A549 treated with dexamethasone at 1 μM for 4 hours (cell line): ENCODE measurements at places on chromosomes 2 and 18. TPM values are rescaled to one million over a fixed set of nuclear protein-coding genes. Genes with fewer than 3 reads are reported as not detected.

RMDN2 gene
- 4.8 to 5.5 TPM (median 5.0 TPM) in 5 replicates for total RNA-seq

NPHP1 gene
- 6.1 to 8.2 TPM (median 6.5 TPM) in 5 replicates for total RNA-seq

LIMS3 gene
- total RNA-seq: not detected in 5 replicates

CYP27A1 gene
- 0.15 to 0.18 TPM (median 0.18 TPM) in 5 replicates for total RNA-seq

IL1A gene
- 0.18 to 0.50 TPM (median 0.29 TPM) in 5 replicates for total RNA-seq

IHH gene
- 0.38 to 0.77 TPM (median 0.54 TPM) in 5 replicates for total RNA-seq

DCDC2C gene
- total RNA-seq: 0.26 to 0.67 TPM (median 0.28 TPM) in 5 replicates

CRYGD gene
- not detected in 5 replicates for total RNA-seq

ERICH2 gene
- not detected in 5 replicates for total RNA-seq

BUB1 gene
- total RNA-seq: 35.9 to 45.1 TPM (median 38.9 TPM) in 5 replicates

MYO5B gene
- 6.9 to 8.7 TPM (median 7.3 TPM) in 5 replicates for total RNA-seq

CHRNG gene
- total RNA-seq: not detected in 5 replicates

NEU2 gene
- not detected in 5 replicates for total RNA-seq

CIB4 gene
- total RNA-seq: 0.20 to 0.42 TPM in 2 of 5 replicates, not detected in the others

OSGEPL1 gene
- total RNA-seq: 3.8 to 4.7 TPM (median 4.3 TPM) in 5 replicates

XDH gene
- total RNA-seq: 0.83 to 1.6 TPM (median 1.1 TPM) in 5 replicates

PSD4 gene
- 11.2 to 15.2 TPM (median 14.4 TPM) in 5 replicates for total RNA-seq

IL1F10 gene
- not detected in 5 replicates for total RNA-seq

GATA6 gene
- total RNA-seq: 0.86 to 1.8 TPM (median 1.5 TPM) in 5 replicates

PPP1R1C gene
- total RNA-seq: 1.1 to 2.3 TPM (median 1.5 TPM) in 5 replicates

FNDC4 gene
- 3.8 to 5.3 TPM (median 4.5 TPM) in 5 replicates for total RNA-seq

CCL20 gene
- total RNA-seq: 3.0 to 6.9 TPM (median 3.9 TPM) in 5 replicates

TACR1 gene
- total RNA-seq: 0.04 to 0.14 TPM (median 0.08 TPM) in 4 of 5 replicates, not detected in the other

HNMT gene
- total RNA-seq: 0.41 to 1.1 TPM (median 0.92 TPM) in 5 replicates

MTLN gene
- 111 to 132 TPM (median 118 TPM) in 5 replicates for total RNA-seq

SULT1C3 gene
- not detected in 5 replicates for total RNA-seq

TMEM247 gene
- total RNA-seq: not detected in 5 replicates

HSBP1L1 gene
- total RNA-seq: 9.7 to 13.3 TPM (median 11.6 TPM) in 5 replicates

UGT1A4 gene
- total RNA-seq: 0.07 TPM in 1 of 5 replicates, not detected in the others
